ENCODE measurements at places on chromosomes 4 and X.

- no peak for DNase-seq
These were observed 40.2 kb upstream of the NDNF start for GRCh38 chr4:121112530-121112929.

GRCh38 chr4:141352909-141353525 is 132.3 kb downstream of the ZNF330 start:
- no peak for DNase-seq

- DNase-seq, result no peak
These were observed 117.4 kb upstream of the MAB21L2 start for GRCh38 chr4:150464523-150464922.

DNA sequence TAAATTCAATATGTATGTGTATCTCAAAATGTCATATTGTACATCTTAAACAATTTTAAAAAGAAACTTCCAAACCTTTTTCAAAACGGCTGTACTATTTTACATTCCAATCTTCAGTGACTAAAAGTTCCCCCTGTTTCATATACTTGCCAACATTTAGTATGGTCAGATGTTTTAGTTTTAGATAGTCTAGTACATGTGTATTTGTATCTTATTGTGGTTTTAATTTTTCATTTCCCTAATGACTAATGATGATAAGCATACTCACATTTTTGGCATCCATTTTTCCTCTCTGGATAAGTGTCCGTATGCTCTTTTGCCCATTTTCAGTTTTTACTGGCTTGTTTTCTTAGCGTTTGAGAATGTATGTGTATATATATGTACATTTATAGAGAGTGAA is 212.2 kb upstream of the MAGEB18 start:
- no peak for DNase-seq

DNA sequence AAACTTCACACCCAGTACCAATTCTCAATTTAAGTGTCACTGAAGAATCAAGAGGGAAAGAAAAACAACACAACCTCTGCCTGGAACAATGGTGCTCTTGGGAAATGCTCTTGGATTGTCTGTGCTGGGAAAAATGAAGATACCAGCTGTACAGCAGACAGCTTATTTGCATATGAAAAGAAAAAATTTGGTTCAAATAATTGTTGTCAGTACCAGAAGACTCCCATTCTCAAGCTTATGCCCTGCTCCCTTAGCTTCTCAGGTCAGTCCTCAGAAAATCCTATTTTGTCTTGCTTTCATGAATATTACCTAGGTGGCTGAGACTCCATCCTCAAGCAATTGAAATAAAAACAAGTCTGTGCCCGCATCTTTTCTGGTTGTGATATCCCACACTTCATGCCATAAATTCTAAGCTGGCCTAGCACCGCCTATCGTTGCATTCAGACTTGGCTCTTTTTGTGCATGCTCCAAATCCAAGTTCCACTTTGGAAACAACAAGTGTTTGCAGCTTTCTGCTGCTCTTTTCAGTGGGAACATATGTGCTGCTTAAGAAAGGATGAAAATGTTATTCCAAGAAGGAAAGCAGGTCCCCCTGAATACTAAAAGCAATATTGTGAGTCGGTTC is 431.6 kb downstream of the INPP4B start:
- DNase-seq, result no peak

GRCh38 chrX:132748268-132748667 is 210.2 kb downstream of the HS6ST2 start:
- no peak for DNase-seq

- DNase-seq, result no peak
These were observed 52.6 kb upstream of the ARX start for GRCh38 chrX:25068340-25068739.

- no peak for DNase-seq
These were observed 542.3 kb upstream of the ADGRL3 start for GRCh38 chr4:60657807-60658206.

DNA sequence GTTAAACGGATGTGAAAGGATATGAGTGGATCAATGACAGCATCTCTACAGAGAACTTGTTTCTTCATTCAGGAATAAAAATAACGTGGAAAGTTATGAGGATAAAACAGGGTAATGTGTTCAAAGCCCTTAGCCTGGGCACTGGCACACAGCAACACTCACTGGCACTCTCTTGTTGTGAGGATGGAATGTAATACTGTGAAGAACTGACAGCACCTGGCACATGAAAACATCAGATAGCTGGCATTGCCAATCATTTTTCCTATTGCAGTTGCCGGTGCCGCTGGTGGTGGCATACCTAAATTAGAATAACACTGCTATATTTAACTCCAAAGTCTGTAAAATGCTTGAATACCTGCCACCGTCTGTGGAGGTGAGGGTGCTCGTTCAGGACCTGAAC is 1061.2 kb downstream of the DMD start:
- DNase-seq, result no peak

- DNase-seq, result no peak
These were observed 27.4 kb downstream of the PRSS12 start for GRCh38 chr4:118325431-118325830.

GRCh38 chrX:9374555-9374954 is 90.3 kb upstream of the TBL1X start:
- no peak for DNase-seq

DNA sequence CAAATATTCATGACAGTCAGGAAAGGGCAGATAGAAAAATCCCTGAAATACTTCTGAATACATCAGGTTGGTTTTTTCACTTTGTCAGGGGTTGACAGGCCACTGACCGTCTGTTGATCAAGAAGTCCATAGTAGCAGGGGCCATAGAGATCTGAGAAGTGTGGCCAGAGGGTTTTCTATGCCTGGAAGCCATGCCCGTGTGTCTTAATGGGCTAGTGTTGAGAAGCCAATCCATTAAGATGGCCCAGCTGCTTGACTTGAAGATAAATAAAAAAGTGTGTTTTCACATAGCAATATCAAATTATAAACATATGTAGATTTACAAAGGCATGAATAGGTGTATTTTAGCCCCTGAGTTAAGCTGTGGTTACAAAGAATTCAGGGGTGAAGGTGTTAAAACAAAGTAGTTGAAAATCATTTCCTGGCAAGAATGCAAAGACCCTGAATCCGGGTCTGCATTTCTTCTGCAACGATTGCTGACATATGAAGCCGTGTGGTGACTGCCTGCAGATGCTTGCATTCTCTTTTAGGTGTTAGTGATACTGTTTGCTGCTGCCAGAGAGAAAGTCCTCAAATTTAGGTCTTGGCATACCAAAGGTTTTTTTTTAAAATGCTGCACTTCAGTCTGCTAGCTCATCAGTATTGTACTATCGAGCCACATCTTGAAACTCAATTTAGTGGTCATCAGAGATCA is 9.3 kb upstream of the LIMCH1 start:
- no peak for DNase-seq

DNA sequence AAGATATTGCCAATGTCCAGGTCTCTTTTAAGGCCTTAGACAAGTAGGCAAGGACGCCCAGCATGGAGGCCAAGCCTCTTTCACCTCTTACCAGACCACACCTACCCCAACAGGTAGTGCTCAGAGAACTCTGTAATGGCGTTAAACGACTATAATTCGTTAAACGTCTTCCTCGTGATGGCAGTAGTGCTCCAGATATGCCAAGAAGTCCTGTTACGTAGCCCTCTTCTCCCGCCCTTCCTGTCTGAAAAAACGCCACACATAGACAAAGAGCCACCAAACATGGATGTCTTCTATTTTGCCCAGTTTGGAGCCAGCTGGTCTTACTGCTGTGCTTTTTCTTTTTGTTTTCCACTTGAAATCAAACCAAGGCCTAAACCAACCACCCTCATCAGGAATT is 190.7 kb downstream of the OR13H1 start:
- DNase-seq, result no peak

- no peak for DNase-seq
These were observed 4.6 kb downstream of the SHROOM2 start for GRCh38 chrX:9790866-9791265.

DNA sequence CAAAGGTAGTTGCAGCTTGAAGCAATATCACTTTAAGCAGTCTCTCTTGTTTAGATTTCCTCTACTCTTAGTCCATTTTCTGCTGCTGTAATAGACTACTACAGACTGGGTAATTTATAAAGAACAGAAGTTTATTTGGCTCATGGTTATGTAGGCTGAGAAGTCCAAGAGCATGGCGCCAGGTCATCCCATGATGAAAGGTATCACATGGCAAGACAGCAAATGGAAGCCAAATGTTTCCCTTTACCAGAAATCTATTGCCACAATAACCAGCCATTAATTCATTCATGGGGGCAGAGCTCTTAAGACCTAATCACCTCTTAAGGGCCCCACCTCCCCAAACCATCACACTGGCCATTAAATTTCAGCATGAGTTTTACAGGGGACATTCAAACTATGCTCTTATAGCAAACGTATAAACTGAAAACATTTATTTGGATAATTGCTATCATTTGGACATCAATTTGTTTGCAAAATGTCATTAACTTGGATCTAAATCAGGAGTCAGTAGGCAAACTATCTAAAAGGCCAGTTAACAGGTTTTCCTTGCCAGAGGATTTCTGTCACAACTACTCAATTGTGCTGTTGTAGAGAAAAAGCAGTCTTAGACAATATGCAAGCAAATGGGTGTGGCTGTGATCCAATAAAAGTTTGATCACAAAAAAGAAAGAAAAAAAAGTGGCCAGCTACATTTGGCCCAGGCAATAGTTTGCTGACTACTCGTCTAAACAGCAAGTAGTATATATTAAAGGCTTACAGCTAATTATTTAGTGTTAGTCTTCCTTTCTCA is 75.7 kb upstream of the GUCY1A1 start:
- no peak for DNase-seq

GRCh38 chr4:21628116-21628670 is 320.4 kb downstream of the KCNIP4 start:
- DNase-seq, result no peak

GRCh38 chrX:38937400-38937799 is 136.1 kb downstream of the MID1IP1 start:
- no peak for DNase-seq

- DNase-seq, result no peak
These were observed 1942.1 kb upstream of the ADGRL3 start for GRCh38 chr4:59258002-59258401.

DNA sequence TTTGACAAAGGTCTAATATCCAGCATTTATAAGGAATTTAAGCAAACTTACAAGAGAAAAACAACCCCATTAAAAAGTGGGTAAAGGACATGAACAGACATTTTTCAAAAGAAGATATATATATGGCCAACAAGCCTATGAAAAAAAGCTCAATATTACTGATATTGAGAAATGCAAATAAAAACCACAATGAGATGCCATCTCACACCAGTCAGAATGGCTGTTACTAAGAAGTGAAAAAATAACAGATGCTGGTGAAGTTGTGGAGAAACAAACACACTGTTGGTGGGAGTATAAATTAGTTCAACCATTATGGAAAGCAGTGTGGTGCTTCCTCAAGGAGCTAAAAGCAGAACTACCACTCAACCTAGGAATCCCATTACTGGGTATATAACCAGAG is 91.6 kb upstream of the EFHC2 start:
- DNase-seq, result no peak

DNA sequence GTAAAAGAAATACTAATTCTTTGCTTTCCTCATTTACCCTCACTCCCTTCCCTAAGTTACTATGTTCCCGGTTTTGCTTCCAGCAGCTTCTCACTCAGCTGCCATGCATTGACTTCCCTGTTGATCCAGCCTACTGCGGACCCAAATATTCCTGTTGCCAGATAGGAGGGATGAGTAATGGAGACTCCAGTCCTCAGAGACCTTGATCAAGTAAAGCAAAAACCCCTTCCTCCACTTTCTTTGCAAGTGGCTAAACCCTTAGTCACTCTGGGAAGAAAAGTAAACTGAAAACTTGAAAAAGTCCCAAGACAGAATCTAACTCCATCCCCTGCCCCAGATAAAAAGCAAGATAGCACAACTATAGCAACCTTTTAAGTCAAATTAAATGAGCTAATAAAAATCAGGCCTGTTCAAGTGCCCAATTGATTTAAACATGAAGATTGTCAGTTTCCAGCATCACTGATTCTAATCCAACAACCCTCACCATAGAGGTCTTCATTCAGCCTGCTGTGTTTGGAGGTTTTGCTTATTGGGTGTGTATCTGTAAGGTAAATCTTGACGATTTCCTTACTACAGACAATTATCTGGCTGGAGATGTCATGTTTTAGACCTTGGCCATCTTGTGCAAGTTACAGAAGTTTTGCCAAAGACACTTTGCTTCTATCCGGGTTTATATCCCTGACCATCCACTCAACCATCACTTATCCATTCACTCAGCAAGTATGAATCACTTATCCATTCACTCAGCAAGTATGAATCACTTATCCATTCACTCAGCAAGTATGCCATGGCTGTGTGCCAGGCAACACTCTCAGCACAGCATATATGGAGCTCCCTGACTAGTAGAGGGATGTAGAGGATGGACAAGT is 17.6 kb downstream of the FGFBP1 start:
- no peak for DNase-seq

GRCh38 chr4:37803348-37803973 is 23.0 kb upstream of the PGM2 start:
- no peak for DNase-seq

- DNase-seq, result no peak
These were observed 180.2 kb downstream of the RBM46 start for GRCh38 chr4:154961263-154961662.

GRCh38 chrX:101430457-101431078 is 22.5 kb downstream of the HNRNPH2 start:
- DNase-seq, result no peak

DNA sequence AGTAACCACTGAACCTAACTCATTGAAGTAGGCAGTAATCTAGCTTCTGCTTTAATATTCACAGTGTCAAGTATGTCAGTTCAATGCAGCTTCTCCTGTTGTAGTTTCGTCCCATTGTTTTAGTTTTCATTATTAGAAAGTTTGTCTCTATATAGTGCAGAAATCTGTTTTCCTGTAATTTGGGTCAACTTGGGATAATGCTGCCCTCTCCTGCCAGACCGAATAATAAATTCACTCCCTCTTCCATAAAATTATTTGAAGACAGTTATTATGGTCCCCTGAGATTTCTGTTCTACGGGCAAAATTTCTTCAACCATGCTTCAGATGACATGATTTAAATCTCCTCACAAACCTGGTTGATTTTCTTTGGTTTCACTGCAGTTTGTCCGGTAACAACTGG is 4.6 kb upstream of the LUZP4 start:
- no peak for DNase-seq

Measured in effector CD8-positive, alpha-beta T cell (primary cell).